ENCODE measurements at places on chromosomes 7 and 10.

DNA sequence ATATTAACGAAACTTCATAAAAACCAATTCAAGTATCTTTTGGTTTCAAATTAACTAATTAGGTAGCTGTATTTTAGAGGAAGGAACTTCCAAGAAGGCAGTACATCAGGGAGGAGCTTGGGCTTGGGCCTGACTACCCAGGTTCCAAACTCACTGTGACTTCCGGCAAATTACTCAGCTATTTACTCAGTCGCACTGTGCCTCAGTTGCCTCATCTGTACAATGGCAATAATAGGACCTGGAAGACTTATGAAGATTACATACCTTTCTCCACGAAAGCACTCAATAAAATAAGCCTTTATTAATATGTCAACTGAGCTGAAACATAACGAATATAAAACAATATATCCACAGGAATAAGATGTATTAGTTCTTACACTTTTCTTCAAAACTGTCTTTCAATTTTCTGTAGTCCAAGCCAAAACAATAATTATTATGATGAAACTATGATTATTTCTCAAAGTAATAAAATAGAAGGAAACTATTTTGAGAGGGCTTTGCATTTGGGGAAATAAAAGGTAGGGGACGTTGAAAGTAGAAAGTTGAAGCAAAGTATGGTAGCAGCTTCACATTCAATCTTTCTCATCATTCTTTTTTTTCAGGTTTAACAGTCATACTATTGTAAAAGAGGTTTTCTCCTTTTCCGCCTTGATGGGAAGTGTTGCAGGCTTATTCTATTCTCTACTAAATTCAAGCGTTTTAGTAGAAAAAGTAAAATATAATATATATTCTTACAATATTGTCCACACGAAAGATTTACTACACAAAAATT lies 10.5 kb upstream of the EBLN1 start:
- DNase-seq, result no peak

GRCh38 chr10:88707429-88708155 lies 1.5 kb downstream of the LIPK start:
- peak; percentile 69 for DNase-seq

DNA sequence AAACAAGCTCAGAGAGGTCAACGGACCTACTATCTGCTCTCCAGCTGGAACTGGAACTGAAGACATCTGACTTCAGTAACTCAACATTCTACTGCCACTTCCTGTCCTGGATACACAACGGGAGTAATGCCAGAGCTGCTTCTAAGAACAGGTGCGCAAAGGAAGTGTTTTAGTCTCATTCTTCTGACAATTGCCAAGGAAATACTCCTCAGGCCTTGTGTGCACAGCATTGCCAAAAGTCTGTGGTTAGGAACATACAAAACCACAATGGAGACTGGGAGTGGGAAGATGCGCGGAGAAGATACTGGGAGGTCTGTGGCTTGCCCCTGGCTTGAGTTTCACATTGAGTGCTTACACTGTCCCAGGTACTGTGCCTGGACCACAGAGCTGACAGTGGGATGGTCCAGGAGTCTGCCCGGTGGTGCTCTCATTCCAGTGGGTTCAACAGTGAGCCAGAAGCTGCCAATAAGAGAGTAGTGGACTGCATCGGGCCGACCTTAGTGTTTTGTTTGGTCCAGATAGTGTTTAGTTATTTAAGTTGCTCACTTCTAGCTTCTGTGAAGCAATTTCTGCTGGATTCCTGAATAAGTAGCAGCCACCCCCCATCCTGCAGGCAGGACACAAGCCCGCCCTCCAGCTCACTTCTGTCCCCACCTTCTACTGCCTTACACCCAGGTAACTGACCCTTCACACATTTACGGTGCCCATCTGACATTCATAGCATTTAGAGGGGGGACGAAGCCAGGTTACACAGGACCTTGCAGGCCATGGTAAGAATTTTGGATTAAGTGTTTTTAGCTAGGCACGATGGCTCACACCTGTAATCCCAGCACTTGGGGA lies 10.3 kb downstream of the TBL2 start:
- peak; percentile 28 for DNase-seq

DNA sequence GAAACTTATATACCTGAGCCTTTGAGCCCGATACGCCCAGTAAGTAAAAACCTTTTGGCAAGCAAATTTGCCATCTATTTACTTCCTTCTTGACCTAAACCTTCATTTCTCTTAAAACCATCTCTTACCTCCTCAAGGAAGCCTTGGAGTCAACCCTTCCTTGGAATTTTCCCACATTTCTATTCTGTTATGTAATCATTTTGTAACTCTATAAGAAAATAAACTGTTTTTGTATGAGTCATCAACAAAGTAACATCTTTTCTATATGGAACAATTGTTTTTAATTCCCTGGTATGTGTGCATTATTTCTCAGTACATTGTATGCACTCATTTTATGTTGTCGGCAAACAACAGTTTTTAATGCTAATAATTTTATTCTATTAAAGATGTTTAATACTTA lies 162.0 kb downstream of the TEX36 start:
- DNase-seq, result no peak

GRCh38 chr10:101986624-101986971 lies 69.4 kb downstream of the ARMH3 start:
- no peak for DNase-seq

GRCh38 chr10:92291921-92292845 lies 1.2 kb downstream of the MARCHF5 start:
- peak; percentile 31 for DNase-seq

GRCh38 chr7:5620459-5620881 lies 161.0 kb downstream of the RNF216 start:
- DNase-seq, result no peak

DNA sequence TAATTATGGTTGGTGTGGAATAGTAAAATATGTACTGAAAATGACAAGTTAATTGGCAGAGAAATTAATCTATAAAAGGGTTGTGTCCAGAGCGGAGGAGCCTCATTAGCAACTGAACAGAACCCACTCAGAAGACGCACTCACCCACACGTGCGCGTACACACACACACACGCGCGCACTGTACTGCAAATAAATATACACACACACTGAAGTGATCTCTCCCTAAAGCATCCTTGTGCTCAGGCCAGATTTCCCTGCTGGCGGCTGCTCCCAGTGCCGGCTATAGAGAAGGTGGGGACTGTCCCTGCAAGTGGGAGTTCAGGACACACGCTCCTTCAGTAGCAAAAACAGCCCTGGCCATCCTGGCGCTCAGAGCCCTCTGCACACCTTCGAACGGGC lies 85.2 kb downstream of the CHST15 start:
- no peak for DNase-seq

- no peak for DNase-seq
These were observed 108.3 kb upstream of the MDFIC start for GRCh38 chr7:114813624-114814023.

DNA sequence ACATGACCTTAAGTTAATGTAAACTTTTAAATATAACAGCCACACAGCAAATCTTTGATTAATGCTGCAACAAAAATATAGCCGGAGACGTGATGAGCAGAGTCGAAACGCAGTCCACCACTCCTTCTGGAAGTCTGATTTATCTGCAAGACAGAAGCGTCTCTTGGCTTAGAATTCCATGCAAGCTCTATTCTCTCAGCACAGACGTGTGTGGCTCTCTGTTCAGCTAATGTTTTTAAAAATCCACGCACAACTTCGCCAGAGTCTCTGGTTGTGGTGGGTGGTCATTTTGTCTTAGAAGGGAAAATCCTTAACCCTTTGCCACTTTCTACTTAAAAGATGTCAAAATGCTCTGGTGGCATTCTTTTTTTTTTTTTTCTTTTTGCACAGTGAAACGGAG lies 438.0 kb upstream of the MGMT start:
- no peak for DNase-seq

GRCh38 chr10:76041551-76041950 lies 610.1 kb downstream of the LRMDA start:
- no peak for DNase-seq

GRCh38 chr10:111209692-111210091 lies 132.9 kb downstream of the ADRA2A start:
- DNase-seq, result no peak

DNA sequence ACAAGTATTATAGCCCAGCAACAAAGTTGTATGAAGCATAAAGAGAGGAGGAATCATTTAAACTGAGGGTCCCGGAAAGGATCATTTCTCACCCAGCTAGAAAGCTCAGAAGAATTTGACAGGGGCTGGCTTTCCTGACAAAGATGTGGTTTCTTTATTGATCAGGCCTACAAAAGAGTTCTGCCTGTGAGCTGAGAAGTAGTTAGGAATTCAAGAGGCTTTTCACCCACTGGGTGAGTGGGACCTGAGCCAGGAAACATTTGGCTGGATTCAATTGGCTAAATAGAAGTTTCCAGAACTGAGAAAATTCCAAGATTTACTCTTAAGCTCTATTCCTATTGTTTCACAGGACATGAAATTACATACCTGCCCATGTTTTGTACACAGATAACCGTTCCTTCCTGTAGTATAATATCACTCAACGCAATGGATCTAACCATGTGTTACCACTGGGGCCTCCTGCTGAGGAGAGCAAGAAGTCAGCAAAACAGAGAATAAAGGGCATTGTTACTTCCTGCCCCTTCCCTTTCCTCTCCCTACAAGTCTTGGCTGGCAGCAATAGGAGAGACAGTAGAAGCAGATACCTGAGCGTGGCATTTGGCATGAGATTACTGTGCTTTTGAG lies 53.9 kb upstream of the PAPSS2 start:
- peak; percentile 62 for DNase-seq

DNA sequence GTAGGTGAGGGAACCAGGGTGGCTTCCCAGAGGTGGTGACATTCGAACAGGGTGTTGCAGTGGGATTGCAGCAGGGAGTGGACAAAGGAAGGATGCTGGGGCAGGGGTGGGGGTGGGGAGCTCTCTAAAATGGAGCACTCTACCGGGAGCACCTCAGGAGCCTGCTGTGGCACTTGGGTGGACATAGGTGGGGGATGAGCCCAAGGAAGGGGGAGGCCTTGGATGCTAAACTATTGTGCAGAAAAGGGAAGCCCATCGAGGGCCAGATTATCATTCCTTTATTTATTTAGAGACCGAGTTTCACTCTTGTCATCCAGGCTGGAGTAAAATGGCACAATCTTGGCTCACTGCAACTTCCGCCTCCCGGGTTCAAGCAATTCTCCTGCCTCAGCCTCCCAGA lies 3.3 kb upstream of the STX1A start:
- no peak for DNase-seq

DNA sequence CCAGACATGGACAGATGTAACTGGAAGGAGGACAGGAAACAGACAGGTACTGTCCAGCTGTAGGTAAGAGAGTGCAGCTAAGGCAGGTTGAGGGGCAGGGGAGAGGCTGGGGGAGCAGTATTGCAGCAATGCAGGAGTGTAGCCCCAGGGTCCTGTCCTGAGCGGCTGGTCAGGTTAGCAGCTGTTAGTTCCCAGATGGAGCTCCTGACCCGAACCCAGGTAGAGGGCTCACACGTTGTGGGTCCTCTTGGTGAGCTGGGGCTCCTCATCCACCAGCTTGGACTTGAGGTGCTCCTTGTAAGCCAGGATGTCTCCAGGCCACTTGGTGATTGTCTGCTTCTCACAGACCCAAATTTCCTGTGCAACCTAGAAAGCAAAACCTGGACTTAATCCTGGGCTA lies 3.5 kb upstream of the H2BK1 start:
- no peak for DNase-seq

DNA sequence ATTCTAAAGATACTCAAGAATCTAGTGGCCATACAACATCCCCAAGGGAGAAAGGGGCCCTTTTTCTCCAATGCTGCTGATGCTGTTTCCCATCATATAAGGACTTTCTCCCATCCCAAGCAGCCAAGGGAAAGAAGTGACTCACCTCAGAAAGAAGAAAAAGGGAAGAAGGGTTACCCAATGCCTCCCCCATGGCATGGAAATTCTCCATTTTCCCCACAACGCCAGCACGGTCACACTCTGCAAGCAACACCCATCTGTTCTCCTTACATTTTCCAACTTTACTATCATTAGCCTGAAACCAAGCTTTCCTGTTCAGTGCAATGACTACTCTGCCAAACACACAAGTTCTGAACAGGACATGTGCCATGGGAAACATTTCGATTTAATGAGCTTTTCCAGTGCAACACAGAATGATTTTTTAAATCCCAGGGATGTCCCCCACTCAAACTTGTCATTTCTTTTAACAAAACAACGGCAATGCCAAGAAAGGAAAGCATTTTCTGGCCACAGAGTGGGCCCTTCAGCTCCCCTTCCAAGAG lies 67.9 kb downstream of the PTPRN2 start:
- DNase-seq, result no peak
